ENCODE measurements at places on chromosomes 2 and 18. TPM values are rescaled to one million over a fixed set of nuclear protein-coding genes. Genes with fewer than 3 reads are reported as not detected.

The HOXD11 gene
- total RNA-seq = not detected

The KCNJ13 gene
- 2.9 TPM for total RNA-seq

The TMEM214 gene
- total RNA-seq = 206 TPM

The KCTD1 gene
- total RNA-seq = 7.1 TPM

The HADHB gene
- 149 TPM for total RNA-seq

The CD28 gene
- total RNA-seq = not detected

The RFTN2 gene
- total RNA-seq = 0.58 TPM

DNA sequence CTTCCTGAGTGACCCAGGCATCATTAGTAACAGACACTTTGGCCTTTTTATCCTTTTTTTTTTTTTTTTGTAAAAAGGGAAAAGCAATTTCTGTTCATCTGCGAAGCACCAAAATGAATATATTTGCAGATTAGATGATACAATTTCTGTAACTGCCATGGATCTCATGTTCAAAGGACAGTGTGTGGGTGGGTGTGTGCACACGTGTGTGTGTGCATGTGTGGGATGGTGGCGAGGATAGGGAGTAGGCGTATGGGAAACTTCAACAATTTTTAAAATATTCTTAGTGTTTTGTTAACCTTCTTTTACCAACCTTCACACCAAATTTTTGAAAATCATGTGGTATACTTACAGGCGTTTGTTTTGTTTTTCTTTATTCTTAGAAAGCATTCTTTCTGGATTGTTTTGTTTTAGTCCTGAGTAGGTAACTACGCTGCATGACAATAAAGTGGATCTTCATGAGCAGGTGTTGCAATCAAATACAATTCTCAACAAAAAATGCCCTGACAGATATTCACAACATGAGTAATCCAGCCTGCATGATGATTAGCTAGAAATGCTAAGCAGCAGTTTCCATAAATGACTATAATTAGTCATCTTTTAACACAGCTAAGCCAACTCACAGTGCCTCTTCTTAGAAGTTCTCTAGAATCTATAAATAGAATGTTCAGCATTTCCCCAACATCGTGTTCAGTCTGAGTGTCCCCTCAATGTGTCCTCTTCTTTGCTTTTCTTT, 53.5 kb upstream of the RMDN2 start:
- no peaks in the 10 kb centered on the region for H3K4me1 ChIP-seq
- H3K4me3 ChIP-seq = no peak overlapping the region
- no peak for DNase-seq
- no peaks in the 10 kb centered on the region for H3K36me3 ChIP-seq
- H3K27me3 ChIP-seq = no peaks in the 10 kb centered on the region
- H3K27ac ChIP-seq = no peak overlapping the region

- H3K27ac ChIP-seq = no peak overlapping the region
- H3K4me1 ChIP-seq = no peaks in the 10 kb centered on the region
- no peak for DNase-seq
- H3K4me3 ChIP-seq = no peak overlapping the region
- H3K36me3 ChIP-seq = no peaks in the 10 kb centered on the region
These were observed 398.4 kb downstream of the NUP35 start for GRCh38 chr2:183522489-183523266.

DNA sequence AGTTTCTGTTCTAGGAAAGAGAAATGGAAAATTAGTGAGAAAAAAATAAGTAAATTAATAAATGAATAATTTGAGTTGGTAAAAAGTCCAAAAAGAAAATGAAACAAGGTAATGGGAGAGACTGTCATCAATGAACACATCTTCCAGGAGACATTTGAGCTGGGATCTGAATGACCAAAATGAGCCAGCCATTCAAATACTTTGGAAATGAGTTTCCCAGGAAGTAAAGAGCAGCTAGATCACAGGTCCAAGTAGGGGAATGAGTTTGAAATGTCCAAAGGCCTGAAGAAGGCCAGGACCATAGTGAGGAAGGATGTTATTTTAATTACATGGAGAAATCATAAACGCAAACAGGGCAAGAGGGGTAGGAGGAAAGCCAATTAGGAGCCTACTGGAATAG, 6.6 kb upstream of the DNAH7 start:
- H3K27ac ChIP-seq = no peak overlapping the region
- no peaks in the 10 kb centered on the region for H3K36me3 ChIP-seq
- DNase-seq = no peak

- peaks cover 32% of the 10 kb centered on the region for H3K27me3 ChIP-seq
- H3K4me1 ChIP-seq = peaks cover 50% of the 10 kb centered on the region
- H3K36me3 ChIP-seq = no peaks in the 10 kb centered on the region
- peak overlapping the region; percentile 39 for H3K27ac ChIP-seq
These were observed 1.6 kb upstream of the ALKAL2 start for GRCh38 chr2:289362-290089.

- no peak overlapping the region for H3K4me3 ChIP-seq
- H3K27me3 ChIP-seq = no peaks in the 10 kb centered on the region
- H3K4me1 ChIP-seq = no peaks in the 10 kb centered on the region
These were observed 1779.7 kb upstream of the CELF4 start for GRCh38 chr18:39345321-39345720.

GRCh38 chr18:3117493-3118192, 102.1 kb downstream of the MYOM1 start:
- DNase-seq = peak; percentile 61
- no peaks in the 10 kb centered on the region for H3K27me3 ChIP-seq
- no peak overlapping the region for H3K4me3 ChIP-seq
- H3K36me3 ChIP-seq = no peaks in the 10 kb centered on the region
- H3K4me1 ChIP-seq = no peaks in the 10 kb centered on the region

GRCh38 chr2:31334311-31335026, 80.1 kb downstream of the XDH start:
- H3K27me3 ChIP-seq = peaks cover 7% of the 10 kb centered on the region
- no peak for DNase-seq
- H3K27ac ChIP-seq = no peak overlapping the region
- H3K4me1 ChIP-seq = no peaks in the 10 kb centered on the region

GRCh38 chr2:229273723-229274338, 2.7 kb upstream of the PID1 start:
- peak; percentile 91 for DNase-seq
- no peaks in the 10 kb centered on the region for H3K36me3 ChIP-seq
- H3K4me1 ChIP-seq = peaks cover 27% of the 10 kb centered on the region
- peak overlapping the region; percentile 1 for H3K27ac ChIP-seq

- no peak overlapping the region for H3K27ac ChIP-seq
- H3K36me3 ChIP-seq = no peaks in the 10 kb centered on the region
- H3K4me1 ChIP-seq = no peaks in the 10 kb centered on the region
- H3K27me3 ChIP-seq = no peaks in the 10 kb centered on the region
These were observed 214.1 kb upstream of the SESTD1 start for GRCh38 chr2:179478771-179479170.

GRCh38 chr2:164456619-164457018, 164.7 kb downstream of the GRB14 start:
- DNase-seq = peak; percentile 68
- H3K27ac ChIP-seq = no peak overlapping the region
- H3K4me1 ChIP-seq = no peaks in the 10 kb centered on the region
- no peaks in the 10 kb centered on the region for H3K27me3 ChIP-seq

- H3K27ac ChIP-seq = no peak overlapping the region
- no peak overlapping the region for H3K4me3 ChIP-seq
- H3K4me1 ChIP-seq = peaks cover 3% of the 10 kb centered on the region
- DNase-seq = no peak
These were observed 114.8 kb downstream of the SMAD2 start for GRCh38 chr18:47815486-47816270.

GRCh38 chr2:12702168-12703121, 14.3 kb upstream of the TRIB2 start:
- H3K4me1 ChIP-seq = peaks cover 7% of the 10 kb centered on the region
- H3K27me3 ChIP-seq = no peaks in the 10 kb centered on the region
- peak overlapping the region; percentile 79 for H3K27ac ChIP-seq
- no peaks in the 10 kb centered on the region for H3K36me3 ChIP-seq
- DNase-seq = no peak
- no peak overlapping the region for H3K4me3 ChIP-seq

- no peaks in the 10 kb centered on the region for H3K36me3 ChIP-seq
- no peak overlapping the region for H3K4me3 ChIP-seq
- peak; percentile 54 for DNase-seq
- H3K27ac ChIP-seq = no peak overlapping the region
- H3K27me3 ChIP-seq = peaks cover 8% of the 10 kb centered on the region
- H3K4me1 ChIP-seq = no peaks in the 10 kb centered on the region
These were observed 152.7 kb upstream of the SOX11 start for GRCh38 chr2:5539282-5540165.

DNA sequence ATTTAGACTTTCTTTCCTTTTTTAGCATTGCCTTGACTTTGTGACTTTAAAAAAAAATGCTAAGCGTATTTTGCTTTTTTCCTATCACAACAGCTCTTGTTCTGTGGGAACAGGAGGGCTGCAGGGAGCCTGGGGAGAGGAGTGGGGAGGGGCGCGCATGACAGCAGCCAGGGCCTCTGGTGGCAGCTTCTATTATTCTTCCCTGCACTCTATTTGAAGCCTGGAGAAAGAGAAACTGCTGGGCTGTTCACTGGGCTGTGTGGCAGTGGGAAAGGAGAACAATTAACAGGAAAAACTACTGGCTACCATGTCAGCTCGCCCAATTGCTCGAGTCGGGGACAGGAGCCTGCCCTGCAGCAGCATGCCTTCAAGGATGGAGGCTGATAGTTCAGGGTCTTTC, 119.0 kb upstream of the ZBTB14 start:
- no peak overlapping the region for H3K27ac ChIP-seq
- H3K36me3 ChIP-seq = no peaks in the 10 kb centered on the region
- peak; percentile 21 for DNase-seq
- no peak overlapping the region for H3K4me3 ChIP-seq

DNA sequence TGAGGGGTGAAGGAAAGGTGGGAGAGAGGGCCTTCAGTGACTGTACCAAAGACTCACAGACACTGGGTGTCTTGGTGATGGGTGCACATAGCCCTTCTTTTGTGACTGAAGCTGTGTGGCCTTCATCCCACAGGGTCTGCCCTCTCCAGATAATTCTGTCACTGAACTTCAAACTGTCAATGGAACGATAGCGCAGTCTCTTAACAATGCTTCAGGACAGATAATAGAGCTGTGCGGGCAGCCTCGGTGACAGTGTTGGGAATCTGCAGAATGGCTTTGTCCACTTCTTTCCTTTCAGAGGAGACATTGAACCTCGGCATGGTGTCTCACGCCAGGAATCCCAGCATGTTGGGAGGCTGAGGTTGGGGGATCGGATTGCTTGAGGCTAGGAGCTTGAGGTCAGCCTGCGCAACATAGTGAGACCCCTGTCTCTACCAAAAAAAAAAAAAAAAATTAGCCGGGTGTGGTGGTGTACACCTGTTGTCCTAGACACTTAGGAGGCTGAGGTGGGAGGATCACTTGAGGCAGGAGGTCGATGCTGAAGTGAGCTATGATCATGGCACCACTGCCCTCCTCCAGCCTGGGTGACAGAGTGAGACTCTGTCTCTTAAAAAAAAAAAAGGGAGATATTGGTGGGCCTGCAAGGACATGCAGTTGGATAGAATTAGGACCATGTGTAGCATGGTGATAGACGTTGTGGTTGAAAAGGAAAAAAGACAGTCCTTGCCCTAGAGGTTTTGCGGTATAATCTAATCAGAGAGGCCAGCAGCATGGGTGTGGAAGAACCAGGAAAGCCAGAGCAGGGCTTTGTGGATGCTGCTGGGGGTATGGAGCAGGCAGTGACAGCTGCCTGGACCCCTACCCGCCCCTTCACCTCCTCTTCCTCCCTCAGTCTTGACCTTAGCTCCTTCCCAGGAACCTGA, 91.4 kb downstream of the LDLRAD4 start:
- no peaks in the 10 kb centered on the region for H3K4me1 ChIP-seq
- no peak overlapping the region for H3K27ac ChIP-seq
- no peak for DNase-seq
- H3K4me3 ChIP-seq = no peak overlapping the region
- H3K27me3 ChIP-seq = no peaks in the 10 kb centered on the region
- H3K36me3 ChIP-seq = no peaks in the 10 kb centered on the region

GRCh38 chr2:33107690-33108482, 161.1 kb downstream of the LTBP1 start:
- peak overlapping the region; percentile 37 for H3K27ac ChIP-seq
- no peaks in the 10 kb centered on the region for H3K36me3 ChIP-seq
- peaks cover 28% of the 10 kb centered on the region for H3K4me1 ChIP-seq
- no peak overlapping the region for H3K4me3 ChIP-seq

DNA sequence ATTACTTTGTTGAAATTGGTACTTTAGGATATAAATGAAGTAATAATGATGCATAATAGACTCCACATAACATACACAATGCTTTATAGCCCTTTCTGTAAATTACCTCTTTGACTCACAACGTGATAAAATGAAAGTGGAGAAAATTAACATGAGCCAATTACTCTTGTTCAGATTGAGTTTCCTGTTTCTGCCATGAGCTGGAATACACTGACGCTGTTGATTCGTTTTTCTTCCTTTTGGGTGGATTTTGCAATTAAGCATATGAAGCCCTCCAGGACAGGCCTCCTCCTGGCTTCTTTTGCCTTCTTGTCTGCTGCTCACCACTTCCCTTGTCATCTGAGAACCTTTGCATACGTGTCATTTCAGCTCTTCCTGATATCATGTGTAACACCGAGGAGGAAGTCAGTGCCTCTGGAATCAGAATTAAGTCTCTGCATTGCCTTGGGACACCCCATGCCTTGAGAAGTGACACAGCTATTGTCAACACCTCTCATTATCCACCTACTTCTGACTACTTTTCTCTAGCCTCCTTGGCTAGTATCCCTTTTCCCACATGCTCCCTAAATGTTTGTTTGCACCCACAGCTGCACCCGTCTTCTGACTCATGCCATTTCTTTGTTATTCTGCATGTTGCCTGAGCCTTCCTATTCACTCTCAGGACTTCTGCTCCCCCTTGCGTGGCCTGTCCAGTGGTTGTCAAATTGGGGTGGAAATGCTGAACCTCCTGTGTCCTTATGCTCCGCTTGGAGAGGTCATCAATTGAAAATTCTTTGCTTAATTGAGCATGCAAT, 134.1 kb downstream of the FMNL2 start:
- H3K27ac ChIP-seq = peak overlapping the region; percentile 62
- H3K4me1 ChIP-seq = peaks cover 52% of the 10 kb centered on the region
- DNase-seq = no peak
- no peaks in the 10 kb centered on the region for H3K27me3 ChIP-seq
- H3K4me3 ChIP-seq = no peak overlapping the region

GRCh38 chr2:172574965-172575364, 19.1 kb downstream of the PDK1 start:
- peaks cover 64% of the 10 kb centered on the region for H3K36me3 ChIP-seq
- DNase-seq = no peak
- no peaks in the 10 kb centered on the region for H3K27me3 ChIP-seq

GRCh38 chr18:9746958-9747357, 38.9 kb downstream of the RAB31 start:
- no peak for DNase-seq
- H3K4me3 ChIP-seq = no peak overlapping the region
- peaks cover 36% of the 10 kb centered on the region for H3K4me1 ChIP-seq
- no peaks in the 10 kb centered on the region for H3K36me3 ChIP-seq
- no peak overlapping the region for H3K27ac ChIP-seq

- no peak overlapping the region for H3K4me3 ChIP-seq
- peaks cover 18% of the 10 kb centered on the region for H3K4me1 ChIP-seq
- peaks cover 22% of the 10 kb centered on the region for H3K36me3 ChIP-seq
- H3K27ac ChIP-seq = peak overlapping the region; percentile 48
- DNase-seq = no peak
- H3K27me3 ChIP-seq = no peaks in the 10 kb centered on the region
These were observed 35.7 kb downstream of the FEZ2 start for GRCh38 chr2:36562240-36562639.

GRCh38 chr2:30608643-30609042, 161.6 kb downstream of the LCLAT1 start:
- no peaks in the 10 kb centered on the region for H3K27me3 ChIP-seq
- no peak overlapping the region for H3K4me3 ChIP-seq
- no peak overlapping the region for H3K27ac ChIP-seq
- DNase-seq = no peak
- no peaks in the 10 kb centered on the region for H3K36me3 ChIP-seq
